Right cardiac atrium (tissue), 5 donors: ENCODE measurements at places on chromosomes 12 and 14. TPM values are rescaled to one million over a fixed set of nuclear protein-coding genes. Genes with fewer than 3 reads are reported as not detected.

DNA sequence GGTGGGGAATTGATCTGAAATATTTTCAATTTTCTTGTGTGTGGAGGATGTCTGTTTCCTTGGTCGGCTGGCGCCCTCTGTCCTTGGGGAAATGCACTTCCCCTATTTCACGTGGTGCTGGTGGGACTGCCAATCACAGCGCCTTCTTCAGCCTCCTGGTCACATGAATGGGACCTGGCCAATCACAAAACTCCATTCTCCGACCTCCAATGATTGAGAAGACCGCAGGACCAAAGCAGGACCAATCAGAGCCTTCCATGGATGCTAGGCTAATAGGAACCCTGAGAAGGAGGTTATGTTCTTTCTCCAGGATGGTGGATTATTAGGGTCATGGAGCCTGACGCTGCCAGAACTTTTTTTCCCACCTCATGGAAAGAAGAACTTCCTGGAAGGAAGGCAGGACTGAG, 188.7 kb downstream of the TTC8 start:
- no peak for DNase-seq

The ADAMTS20 gene
- not detected for polyA plus RNA-seq

GRCh38 chr12:23001487-23001886, 376.5 kb downstream of the ETNK1 start:
- DNase-seq: no peak

The RFLNA gene
- 0.61 TPM for polyA plus RNA-seq

The TEDC1 gene
- 6.5 TPM for polyA plus RNA-seq

The NPAS3 gene
- 0.48 TPM for polyA plus RNA-seq

- DNase-seq: no peak
Observed at GRCh38 chr14:72518809-72519377, 375.0 kb downstream of the DPF3 start.

DNA sequence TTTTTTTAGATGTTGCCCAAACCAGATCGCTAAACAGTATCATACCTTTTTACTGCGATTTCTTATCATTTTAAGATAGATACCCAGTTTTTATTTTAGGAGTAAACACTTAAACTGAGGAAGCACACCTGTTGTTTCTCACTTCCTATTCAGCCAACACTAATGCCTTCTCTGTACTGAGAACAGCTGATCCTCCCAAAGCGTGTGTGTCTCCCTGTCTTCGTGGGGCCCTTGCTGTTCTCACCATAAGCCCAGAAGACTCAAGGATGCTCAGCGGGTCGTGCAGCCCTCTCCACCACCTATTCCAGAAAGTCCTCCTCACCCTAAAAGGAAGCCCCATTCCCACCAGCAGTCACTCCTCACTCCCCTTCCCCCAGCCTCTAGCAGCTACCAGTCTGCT, 14.8 kb downstream of the PPP2R5C start:
- DNase-seq: no peak

The NOXRED1 gene
- 0.09 TPM for polyA plus RNA-seq

The CLEC14A gene
- 44.0 TPM for polyA plus RNA-seq

The PTGDR gene
- 0.32 TPM for polyA plus RNA-seq

The GPX2 gene
- 0.23 TPM for polyA plus RNA-seq

The IGF1 gene
- polyA plus RNA-seq: 6.5 TPM

GRCh38 chr14:55446127-55446736, 5.8 kb upstream of the TBPL2 start:
- DNase-seq: no peak

The IRAK3 gene
- polyA plus RNA-seq: 4.1 TPM

The MIP gene
- polyA plus RNA-seq: 0.14 TPM

The HOXC10 gene
- polyA plus RNA-seq: not detected

The SCYL2 gene
- polyA plus RNA-seq: 8.1 TPM

DNA sequence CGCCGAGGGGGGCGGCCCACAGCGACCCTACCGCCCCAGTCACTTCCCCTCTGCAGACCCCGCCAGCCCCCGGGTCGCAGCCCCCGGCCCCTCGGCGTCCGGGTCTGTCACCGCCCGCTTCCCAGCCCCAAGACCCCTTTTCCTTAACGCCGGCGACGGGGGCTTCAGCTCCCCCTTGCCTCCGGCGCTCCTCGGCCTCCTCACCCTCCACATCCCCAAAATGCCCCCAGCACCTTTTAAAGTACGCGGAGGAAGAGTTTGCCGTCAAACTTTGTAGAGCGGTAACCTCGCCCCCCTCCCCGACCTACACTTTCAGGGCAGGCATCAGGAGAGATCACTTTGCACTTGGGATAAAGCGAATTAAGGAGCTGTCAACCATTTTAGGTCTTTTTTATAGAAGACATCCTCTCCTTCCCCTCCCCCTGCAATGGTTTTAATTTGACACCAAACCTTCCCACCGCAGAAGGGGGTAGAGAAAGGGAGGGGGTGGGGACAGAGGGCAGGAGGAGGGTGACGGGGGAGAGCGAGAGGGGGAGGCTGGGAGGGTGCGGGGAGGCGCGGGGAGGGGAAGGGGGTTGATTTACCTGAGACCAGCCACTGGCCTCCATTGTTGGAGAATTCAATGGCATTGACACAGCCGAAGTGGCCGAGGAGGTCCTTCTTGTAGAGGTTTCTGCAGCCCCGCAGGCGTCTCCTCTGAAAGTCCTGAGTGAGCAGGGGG, 578 bp downstream of the DCAF5 start:
- no peak for DNase-seq

DNA sequence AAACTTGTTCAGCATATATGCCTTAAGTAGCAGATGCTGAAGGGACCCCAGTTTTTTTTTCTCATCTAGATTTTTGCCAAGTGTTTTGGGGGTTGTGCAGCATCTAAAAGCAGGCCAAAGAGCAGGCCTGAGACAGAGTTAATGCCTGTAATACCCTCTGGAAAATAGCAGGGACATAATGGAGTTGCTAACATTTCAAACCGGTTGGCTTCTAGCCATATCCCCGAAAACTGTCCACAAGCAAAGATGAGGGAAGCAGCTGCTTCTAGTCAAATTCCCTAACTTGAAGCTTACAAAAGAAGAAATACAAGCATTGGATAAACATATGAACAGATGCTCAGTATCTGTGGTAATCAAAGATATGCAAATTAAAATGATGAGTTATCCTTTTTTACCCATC, 52.1 kb upstream of the AEBP2 start:
- DNase-seq: no peak

GRCh38 chr14:94805680-94806288, 35.9 kb upstream of the GSC start:
- DNase-seq: no peak

The FAM186B gene
- polyA plus RNA-seq: 0.16 TPM

- DNase-seq: peak; percentile 75
Observed at GRCh38 chr14:93994919-93995682, 2.0 kb upstream of the CCDC197 start.

DNA sequence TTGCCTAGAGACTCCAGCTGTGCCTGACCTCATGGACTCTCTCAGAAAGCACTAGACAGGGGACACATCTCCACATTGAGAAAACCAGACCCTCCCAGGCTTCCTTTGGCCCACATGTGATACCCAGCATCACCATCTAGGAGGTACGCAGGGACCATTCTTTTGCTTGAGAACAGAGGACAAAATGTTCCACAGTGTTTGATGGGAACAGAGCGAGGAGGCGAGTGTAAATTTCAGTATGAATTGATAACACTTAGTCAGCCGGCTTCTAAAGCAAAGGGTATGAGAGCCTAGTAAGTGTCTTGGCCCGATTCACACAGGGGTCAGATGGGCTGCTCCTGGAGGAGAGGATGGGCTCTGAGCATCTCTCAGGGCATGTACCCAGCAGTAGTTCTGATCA, 1052.4 kb downstream of the BCL11B start:
- no peak for DNase-seq

The TSPAN19 gene
- 0.07 TPM for polyA plus RNA-seq

The PLA2G1B gene
- polyA plus RNA-seq: not detected

- DNase-seq: no peak
Observed at GRCh38 chr12:105482951-105483350, 152.5 kb downstream of the C12orf75 start.

DNA sequence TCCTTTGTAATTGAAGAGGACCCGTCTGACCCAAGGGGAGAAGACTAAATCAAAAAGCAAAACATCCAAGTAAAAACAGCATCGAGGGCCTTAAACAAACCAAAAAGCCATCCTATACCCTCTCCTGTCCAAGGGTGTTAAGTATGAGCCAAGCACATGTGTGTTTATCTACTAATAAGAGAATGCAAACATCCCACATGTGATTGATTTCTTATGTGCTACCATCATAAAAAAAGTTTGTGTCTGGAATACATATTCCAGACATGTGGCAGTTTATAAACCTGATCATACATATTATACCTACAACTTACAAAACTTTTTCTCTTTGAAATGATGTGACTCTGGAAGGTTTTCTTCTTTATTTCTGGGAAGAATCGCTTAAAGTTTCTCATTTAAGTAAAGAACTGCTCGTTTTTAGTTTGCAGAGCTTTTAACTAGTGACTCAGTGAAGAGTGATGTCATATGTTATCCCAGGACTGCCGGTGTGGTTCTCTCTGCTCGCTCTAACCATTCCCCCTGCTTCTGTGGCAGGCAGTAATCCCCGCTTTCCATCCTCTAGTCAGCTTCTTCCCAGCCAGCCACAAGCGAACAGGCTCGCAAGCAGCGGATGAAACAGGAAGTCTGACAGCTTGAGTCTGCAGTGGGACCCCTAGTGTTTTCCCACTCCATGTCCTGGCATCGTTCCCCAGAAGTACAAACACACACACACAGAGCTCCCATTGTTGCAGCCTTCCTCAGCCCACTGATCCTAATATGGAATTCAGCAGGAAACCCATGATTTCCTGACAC, 431 bp upstream of the RHOJ start:
- peak; percentile 90 for DNase-seq

The POTEG gene
- not detected for polyA plus RNA-seq

The HOTAIR gene
- polyA plus RNA-seq: not detected

- no peak for DNase-seq
Observed at GRCh38 chr14:69673104-69673503, 61.7 kb downstream of the SUSD6 start.

The SMOC1 gene
- polyA plus RNA-seq: 13.4 TPM

DNA sequence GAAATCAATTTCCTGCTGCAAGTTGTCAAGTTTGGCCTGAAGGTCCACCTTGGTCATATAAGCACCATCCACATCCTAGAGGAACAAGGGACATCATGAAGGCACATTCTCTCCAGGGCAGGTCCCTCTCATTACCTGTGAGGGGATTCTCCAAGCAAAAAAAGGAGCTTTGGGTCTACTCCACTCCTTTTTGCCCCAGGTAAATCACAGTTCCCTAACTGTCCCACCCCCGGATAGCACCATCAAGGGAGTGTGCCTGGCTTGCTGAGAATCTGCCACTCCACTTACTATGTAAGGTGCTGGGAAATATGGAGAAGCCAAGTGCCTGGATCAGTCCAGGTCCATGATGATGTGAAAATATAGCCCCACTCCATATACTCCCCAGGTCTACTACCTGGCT, 2.5 kb downstream of the KRT1 start:
- no peak for DNase-seq

DNA sequence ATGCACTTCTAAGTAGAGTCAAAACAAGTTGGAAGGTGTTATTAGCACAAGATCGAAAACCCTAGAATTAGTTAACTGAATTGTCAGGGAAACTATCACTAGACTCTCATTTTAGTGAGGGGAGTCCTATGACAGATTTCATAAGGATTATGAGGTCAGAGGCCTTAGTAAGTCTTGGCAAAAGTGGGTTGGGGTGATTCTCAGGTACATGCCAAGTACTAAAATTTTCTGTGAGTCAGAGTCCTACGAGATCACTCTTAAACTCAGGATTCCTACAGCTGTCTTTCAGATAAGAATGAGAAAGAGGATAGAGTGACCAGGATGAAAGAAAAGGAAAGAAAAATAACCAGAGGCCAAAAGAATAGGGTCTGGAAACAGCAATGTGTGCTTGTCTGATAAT, 50.8 kb upstream of the BBS10 start:
- no peak for DNase-seq

- DNase-seq: no peak
Observed at GRCh38 chr12:4220536-4221257, 52.9 kb upstream of the CCND2 start.

- no peak for DNase-seq
Observed at GRCh38 chr12:25884024-25884919, 74.2 kb upstream of the RASSF8 start.

DNA sequence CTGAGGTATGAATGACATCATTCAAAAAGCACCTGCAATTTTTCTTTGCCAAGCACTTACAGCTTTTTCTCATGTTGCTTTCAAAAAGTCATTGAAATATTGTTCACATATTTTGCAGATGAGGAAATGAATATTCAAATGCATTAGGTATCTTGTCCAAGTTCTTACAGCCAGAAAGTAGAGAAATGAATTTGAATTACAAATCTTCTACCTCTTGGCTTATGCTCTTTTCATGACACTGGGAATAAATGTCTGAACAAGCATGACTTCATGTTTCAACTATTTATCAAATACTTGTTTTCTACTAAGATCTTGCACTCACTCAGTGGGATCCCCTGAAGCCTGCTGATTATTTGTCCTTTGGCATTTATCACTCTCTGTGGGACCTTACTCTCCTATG, 267.2 kb upstream of the BTG1 start:
- no peak for DNase-seq

The ART4 gene
- 6.8 TPM for polyA plus RNA-seq

GRCh38 chr14:72488514-72488913, 405.4 kb downstream of the DPF3 start:
- no peak for DNase-seq

The KRT83 gene
- not detected for polyA plus RNA-seq

DNA sequence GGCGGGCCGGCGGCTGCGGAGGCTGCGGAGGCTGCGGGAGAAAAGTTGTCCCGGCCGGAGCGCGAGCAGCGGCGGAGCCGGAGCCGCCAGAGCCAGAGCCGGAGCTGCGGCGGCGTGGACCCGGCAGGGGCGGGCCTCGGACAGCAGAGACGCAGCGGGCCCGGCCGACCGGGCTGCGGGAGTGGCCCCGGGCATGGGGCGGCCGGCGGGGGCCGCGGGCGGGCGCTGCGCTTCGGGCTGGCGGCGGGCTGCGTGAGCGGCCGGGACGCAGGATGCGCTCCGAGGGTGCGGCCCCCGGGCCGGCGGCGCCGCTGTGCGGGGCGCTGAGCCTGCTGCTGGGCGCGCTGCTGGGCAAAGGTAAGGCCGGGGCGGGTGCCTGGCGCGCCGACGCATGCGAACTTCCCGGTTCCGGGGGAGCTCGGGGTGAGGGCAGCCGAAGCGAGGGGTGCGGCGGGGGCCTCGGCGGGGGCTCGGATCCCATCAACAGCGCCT, at the start of gene TMEM132C:
TMEM132C (plus strand) TSS at position 40 of the 492 bp plus-strand sequence; CDS start at position 273, 233 bp downstream.
- DNase-seq: peak; percentile 55
